Activated naive CD4-positive, alpha-beta T cell treated with anti-CD3 and anti-CD28 coated beads for 36 hours (primary cell): ENCODE measurements at places on chromosomes 11 and 22. TPM values are rescaled to one million over a fixed set of nuclear protein-coding genes. Genes with fewer than 3 reads are reported as not detected.

GRCh38 chr11:42237701-42238235, 778.3 kb upstream of the LRRC4C start:
- no peak for DNase-seq

DNA sequence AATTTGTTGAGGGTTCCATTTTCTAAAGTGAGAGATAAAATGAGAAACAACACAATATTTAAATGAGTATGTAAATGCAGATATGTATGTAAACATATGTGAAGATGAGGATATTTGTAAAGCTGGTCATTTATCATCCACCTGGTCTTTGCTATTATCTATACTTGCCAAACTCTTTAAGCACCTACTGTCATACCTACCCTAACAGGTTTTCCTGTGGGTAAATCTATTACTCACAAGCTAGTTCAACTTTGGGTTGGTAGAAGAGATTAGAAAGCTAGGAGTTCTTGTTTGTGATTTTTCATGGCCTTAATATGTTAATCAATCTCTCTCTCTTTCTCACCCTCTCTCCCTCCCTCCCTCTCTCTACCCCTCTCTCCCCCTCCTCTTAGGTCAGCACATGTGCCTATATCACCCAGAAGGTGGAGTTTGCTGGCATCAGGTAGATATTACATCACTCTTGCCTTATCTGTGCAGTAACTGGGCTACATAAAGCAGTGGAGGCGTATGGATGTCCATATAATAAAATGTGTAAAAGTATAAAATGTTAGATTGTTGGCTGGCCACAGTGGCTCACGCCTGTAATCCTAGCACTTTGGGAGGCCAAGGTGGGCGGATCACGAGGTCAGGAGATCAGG, 14.7 kb downstream of the DEPDC5 start:
- no peak for DNase-seq

- no peak for DNase-seq
Observed at GRCh38 chr11:133339495-133340140, 192.7 kb downstream of the OPCML start.

MUC6 gene
- not detected for total RNA-seq

FAU gene
- total RNA-seq, result 1,272 TPM

P2RY2 gene
- total RNA-seq, result not detected
